ENCODE measurements at places on chromosomes 5 and 9.

DNA sequence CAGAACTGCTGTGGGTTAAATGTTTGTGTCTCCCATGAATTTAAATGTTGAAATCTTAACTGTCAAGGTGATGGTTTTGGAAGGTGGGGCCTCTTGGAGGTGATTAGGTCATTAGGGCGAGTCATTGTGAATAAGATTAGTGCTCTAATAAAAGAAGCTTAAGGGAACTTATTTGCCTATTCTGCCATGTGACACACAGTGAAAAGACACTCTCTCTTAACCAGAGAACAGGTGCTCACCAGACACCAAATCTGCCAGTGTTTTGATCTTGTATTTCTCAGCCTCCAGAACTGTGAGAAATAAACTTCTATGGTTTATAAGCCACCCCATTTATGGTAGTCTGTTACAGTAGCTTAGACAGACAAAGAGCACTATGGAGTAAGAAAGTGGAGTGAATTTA lies 117.9 kb upstream of the SV2C start:
- DNase-seq, result no peak

- DNase-seq, result no peak
Observed at GRCh38 chr5:33068786-33069185, 357.7 kb downstream of the NPR3 start.

DNA sequence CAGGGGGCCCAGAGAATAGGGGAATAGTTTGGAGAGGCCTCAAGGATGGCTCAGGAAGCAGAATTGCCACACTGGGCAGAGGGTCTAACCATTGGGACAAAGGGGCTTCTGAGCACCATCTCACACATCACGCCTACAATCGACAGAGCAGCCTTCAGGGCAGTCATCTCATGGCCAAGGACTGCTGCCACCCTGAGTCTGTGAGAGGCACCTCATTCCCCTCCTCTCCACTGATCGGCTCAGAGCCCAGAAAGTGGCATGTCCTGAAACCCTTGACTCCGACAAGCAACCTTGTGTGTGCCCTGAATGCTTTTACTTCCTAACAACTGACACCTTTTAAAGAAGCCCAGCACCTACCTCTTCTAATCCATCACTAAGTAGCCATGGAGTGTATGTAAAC lies 128.9 kb upstream of the PTPN3 start:
- no peak for DNase-seq

- no peak for DNase-seq
Observed at GRCh38 chr9:127779136-127779981, 893 bp upstream of the SH2D3C start.

DNA sequence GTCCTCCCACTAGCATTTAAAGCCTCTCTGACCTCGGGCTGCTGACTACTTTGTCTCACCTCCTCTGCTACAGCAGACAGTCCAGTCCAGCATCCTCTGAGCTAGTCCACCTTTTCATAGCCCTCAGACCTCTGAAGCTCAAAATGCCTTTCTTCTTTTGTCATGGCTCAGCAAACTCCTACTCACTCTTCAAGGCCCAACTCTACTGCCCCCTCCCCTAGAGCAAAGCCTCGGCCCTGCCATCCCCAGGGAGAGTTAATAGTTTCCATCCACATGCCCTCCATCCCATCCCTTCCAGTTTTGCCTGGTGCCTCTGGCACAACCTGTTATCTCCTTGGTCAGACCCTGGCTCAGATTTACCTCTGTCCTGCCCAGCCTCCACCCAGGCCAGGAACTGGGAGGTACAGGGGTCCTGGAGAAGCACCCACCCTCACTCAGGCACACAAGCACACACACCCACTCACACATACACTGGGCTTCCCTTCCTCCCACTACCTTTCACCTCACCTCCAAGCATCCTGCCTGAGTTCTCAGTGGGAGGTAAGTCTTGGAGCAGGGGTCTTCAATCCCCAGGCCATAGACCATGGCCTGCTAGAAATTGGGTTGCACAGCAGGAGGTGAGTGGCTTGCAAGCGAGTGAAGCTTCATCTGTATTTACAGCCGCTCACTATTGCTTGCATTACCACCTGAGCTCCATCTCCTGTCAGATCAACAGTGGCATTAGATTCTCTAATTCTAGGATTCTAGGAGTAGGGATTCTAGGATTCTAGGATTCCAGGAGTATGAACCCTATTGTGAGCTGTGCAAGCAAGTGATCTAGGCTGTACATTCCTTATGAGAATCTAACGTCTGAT lies 18.1 kb downstream of the PDLIM4 start:
- no peak for DNase-seq

GRCh38 chr5:58156361-58156760 lies 303.5 kb downstream of the PLK2 start:
- no peak for DNase-seq

- DNase-seq, result no peak
Observed at GRCh38 chr9:69971643-69972449, 71.8 kb upstream of the MAMDC2 start.

DNA sequence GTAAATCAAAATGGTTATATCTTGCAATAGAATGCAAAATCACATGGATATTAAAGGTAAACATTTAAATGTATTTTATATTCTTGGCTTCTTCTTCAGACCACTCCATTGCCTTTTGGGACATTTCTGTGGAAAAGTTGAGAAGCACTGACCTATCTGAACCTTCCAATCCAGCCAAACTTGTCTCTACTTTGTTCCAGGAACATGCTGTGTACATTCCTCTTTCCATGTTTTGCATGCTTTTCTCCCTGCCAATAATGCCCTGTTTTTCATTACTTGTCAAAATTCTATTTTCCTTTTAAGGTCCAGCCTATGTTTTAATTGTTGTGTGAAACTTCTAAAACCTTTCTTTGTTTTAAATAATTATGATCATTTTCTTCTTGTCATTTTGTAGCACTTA lies 28.3 kb downstream of the JAK2 start:
- DNase-seq, result no peak

DNA sequence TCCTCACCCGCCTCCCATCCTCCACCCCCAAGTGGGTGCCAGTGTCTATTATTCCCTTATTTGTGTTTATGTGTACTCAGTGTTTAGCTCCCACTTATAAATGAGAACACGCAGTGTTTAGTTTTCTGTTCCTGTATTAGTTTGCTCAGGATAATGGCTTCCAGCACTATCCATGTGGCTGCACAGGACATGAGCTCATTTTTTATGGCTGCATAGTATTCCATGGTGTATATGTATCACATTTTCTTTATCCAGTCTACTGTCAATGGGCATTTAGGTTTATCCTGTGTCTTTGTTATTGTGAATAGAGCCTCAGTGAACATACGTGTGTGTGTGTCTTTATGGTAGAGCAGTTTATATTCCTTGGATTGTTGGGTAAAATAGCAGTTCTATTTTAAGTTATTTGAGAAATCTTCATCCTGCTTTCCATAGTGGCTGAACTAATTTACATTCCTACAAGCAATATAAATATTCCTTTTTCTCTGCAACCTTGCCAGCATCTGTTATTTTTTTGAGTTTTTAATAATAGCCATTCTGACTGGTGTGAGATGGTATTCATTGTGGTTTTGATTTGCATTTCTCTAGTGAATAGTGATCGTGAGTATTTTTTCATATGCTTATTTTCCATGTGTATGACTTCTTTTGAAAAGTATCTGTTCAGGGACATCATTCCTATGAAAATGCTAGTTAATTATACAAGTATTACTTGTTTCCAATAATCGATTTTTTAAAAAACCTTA lies 164.0 kb upstream of the CCDC152 start:
- DNase-seq, result no peak

- no peak for DNase-seq
Observed at GRCh38 chr5:154447089-154447725, 1.4 kb downstream of the SAP30L start.

DNA sequence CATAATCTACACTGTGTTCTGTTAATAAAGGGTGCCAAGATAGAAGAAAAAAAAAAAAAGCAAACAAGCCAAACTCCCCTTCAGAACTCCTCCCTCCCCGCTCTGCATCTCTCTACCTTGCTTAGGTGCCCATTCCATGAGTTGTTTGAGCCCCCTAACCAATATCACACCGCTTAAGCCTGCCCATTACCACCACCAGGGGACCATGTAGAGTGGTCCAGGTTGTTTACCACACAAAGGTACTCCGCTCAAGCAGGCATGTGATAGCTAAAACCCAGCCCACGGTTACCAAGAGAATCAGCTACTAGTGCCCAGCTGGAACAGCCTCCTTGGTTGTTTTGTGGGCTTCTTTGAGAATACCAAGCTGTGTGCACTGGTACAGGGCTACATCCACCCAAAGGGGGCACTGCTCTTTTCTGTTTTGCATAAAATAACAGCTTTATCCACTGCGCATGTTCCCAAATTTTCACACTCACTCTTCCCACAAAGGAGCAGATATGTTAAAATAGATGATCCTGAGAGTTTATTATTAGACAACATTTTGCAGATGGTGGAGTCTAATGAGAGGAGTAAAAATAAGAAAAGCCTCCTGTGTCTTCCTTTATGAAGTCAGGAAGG lies 304.1 kb downstream of the DEPDC1B start:
- no peak for DNase-seq

- no peak for DNase-seq
Observed at GRCh38 chr9:109926421-109926869, 146.4 kb downstream of the PALM2AKAP2 start.

- DNase-seq, result no peak
Observed at GRCh38 chr5:179420476-179420875, 75.2 kb upstream of the ADAMTS2 start.
